Stimulated activated CD4-positive, alpha-beta T cell treated with anti-CD3 and anti-CD28 coated beads, Interleukin-4, amount 100 ng/mL, for 1 hour (primary cell): ENCODE measurements at places on chromosomes 7 and 10.

DNA sequence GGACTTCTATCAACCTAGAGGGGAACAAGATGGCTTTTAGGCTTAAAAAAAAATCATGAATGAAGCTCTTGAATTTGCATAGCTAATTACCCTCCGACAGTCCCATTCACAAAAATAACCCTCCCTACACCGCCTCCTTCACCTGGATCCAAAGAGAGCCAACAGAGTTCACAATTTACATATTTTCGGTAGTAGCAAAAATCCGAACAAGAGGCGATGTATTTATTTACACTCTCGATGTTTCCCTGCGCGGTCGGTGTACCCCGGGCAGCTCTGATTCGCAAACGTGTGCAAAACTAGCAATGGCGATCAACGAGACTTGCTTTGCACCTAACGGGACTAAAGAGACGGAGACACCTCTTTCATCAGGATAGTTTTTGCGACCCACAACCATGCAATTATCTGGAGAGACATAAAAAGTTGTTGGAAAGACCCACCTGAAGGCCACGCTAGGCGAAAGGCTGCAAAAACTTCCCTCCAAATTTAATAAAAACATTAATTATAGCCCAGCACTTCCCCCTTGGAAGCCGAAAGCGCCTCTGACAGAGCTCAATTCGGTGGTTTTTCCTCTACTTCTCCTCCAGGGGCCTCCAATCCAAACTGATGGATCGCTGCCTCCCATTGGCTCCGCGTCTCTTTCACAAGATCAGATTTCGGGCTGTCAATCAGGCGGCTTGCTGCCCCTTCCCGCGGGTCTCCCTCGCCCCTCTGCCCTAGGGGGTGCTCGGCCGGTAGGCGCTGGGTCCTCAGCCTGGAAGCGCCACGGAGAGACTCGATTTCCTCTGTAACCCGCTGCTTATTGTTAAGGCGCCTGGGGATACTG lies at the start of gene ETV1:
TSS of gene ETV1 (minus strand) at position 541 of the 823 bp plus-strand sequence. CDS start 614 bp downstream, outside the sequence.
- DNase-seq: no peak

- DNase-seq: no peak
Measured at GRCh38 chr7:49767719-49768118, 5.7 kb upstream of the VWC2 start.

DNA sequence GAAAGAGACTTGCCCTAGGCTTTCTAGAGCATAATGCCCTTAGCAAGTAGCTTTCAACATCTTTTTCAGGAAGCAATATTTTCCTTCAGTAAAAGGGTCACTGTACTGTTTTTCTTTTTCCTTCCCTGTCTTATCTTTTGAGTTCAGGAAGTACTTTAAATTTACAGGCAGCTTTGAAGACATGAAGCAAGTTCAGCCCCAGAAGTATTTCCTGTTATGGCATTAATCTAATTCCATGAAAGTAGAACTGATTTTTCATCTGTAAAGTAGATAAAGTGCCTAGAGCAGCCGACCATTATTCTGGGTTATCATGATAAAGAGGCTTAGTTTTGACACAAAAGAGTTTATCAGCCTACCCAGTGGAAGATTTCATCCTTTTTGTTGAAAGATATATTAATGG lies 288.2 kb downstream of the ADK start:
- DNase-seq: no peak

DNA sequence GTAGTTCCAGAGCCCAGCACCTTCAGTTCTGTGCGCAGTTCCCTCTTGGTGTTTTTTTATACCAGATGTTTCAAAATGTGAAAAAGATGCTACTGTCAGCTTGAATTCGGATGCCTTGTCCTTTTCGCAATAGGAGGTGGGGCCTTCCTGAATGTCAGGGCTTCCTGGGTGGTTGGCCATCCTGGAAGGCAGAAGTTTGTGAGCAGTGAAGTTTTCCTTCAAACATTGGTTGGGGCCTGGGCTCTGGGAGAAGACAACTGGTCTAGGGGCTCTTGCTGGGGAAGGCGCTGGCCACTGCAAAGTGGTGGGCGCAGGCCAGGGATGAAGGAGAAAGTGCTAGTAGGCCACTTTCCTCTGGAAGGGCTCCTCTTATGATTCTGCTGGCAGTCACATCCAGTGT lies 56.8 kb upstream of the JAZF1 start:
- no peak for DNase-seq

DNA sequence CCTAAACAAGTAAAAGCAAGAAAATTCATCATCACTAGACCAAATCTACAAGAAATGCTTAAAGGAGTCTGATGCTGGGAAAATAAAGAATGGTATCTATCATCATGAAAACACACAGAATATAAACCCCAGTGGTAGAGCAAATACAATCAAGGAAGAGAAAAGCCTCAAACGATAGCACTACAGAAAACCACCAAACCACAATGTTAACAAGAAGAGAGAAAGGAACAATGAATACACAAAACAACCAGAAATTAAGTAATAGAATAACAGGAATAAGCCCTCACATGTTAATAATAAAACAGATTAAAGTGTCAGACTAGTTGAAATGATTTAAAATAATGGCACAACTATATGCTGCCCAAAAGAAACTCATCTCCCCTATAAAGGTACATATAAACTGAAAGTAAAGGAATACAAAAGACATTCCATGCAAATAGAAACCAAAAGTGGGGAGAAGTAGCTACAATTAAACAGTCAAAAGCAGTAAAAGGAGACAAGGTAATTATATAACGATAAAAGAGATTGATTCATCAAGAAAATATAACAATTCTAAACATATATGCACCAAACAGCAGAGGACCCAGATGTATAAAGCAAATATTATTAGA lies 77.3 kb downstream of the JMJD1C start:
- no peak for DNase-seq

GRCh38 chr7:156842317-156842716 lies 50.7 kb downstream of the LMBR1 start:
- DNase-seq: no peak

DNA sequence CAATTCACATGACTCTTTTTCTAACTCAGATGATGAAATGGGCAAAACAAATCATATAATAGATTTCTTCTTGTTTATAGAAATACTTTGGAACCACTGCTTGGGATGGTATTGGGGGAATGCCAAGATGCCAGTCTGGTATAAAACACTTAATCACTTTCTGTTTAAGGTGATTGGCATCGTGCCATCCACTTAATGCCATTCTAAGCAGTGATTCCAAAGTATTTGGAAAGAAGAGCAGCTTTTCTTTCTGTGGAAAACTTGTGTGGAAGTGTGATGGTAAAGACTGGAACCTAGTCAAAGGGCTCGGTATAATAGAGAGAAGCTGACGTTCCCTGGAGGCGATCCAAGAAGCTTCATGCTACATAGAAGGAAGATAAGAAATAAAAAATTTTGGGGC lies 120.6 kb downstream of the TMEM26 start:
- no peak for DNase-seq

DNA sequence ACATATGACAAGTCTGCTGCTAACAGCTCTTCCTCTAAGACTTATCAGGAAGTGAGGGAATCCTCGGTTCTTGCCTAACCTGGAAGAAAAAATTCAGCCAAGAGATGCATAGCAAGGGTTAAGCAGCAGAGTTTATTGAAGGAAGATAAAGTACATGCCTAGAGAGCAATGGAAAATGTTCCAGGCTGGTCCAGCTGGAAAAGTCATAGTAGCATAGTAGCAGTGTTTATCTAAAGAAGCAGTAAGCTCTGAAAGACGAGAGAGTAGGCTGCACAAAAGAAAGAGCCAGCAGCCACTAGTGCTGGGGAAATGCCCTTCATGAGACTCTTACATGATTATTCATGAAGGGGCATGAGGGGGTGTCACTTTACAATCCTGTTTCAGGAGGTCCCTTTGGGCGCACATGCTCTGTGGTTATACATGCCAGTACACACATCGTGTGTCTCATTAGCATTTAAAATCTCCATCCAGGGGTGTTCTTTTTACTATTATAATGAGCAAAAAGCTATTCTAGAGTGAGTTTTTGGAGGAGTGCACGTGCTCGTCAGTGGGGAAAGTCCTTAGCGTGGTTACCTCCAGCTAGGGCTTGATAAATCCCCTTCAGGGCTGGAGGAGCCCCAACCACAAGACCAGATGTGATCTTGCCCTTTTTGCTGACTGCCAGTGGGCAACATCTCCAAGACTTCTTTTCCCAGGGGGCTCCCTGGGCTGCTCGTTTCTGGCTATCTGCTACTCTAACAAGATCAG lies 716.1 kb downstream of the PARD3 start:
- no peak for DNase-seq

- no peak for DNase-seq
Measured at GRCh38 chr10:111297351-111297848, 220.6 kb downstream of the ADRA2A start.

GRCh38 chr10:78936412-78937342 lies 132.1 kb upstream of the ZMIZ1 start:
- no peak for DNase-seq

DNA sequence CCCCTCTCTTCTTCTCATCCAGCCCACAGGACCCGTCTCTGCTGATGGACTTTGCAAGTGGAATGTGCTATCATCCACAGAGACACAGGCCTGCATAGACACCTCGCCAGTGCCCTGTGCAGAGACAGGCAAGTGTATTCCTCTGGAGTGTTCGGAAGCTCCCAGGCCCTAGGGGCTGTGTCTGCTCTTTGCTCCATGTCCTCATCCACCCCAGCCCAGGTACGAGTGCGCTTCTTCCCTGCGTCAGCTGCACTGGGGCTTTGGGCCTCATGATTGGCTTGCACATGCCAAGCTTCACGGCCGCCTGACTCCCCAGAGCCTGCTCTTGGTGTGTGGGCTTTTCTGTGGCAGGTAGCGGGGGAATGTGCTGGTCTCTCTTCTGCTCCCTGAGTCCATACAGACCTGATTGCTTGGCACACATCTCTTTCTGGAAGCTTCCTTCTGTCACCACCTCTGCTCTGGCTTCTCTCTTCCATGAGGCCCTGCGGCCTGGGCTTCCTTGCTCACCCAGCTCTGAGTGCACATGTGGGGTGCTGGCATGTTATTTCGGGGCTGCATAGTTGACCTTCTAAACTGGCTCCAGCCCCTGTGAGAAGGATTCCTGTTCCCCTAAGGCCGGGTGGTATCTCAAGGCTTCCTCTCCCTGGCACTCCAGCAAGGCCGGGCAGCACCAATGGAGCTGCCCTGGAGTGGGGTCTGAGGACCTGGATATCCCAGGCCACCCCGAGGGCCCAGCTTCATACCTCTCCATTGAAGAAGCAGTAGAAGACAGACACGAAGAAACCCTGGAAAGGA lies 27.8 kb downstream of the CRHR2 start:
- DNase-seq: no peak

DNA sequence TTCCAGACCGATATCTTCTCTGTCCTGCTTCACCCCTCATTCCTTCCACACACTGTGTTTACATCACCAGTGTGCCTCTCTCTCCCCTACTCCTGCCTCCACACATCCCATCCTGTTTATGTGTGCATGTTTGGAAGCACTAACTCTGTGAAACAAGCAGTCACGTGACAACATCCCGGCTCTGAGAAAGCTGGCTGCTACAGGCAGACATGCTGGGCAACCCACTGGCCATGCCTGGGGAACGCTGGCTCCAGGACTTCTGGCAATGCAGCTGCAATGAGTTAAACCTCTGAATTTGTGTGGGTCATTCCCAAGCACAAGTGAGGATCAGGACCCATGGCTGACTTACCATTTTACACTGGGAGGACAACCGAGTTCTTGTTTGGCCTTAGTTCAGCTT lies 74.0 kb downstream of the WNT2 start:
- DNase-seq: no peak

DNA sequence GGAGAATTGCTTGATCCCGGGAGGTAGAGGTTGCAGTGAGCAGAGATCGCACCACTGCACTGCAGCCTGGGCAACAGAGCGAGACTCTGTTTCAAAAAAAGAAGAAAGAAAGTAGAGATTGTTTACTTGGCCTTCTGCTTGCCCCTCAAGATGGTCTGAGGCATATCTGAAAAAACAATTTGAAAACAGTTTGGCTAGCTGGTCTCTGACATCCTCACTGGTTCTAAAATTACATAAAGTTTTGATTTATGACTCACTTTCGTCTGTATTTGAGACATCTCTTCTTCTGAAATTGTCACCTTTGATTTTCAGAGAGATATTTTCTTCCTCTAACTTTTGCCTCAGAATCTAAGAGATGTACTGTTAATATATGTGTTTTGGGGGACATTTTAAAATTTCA lies 49.6 kb upstream of the HELLS start:
- DNase-seq: no peak

DNA sequence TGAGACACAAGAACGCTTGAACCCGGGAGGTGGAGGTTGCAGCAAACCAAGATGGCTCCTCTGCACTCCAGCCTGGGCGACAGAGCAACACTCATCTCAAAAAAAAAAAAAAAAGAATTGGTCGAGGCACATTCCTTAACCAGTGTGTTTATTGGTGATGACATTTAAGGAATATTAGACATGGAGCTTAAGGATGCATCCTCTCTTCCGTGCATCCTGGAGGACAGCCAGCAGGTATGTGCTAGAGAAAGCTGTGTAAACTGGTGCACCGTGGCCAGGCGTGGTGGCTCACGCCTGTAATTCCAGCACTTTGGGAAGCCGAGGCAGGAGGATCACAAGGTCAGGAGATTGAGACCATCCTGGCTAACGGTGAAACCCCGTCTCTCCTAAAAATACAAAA lies 11.8 kb downstream of the ZKSCAN1 start:
- no peak for DNase-seq

- DNase-seq: no peak
Measured at GRCh38 chr7:92242972-92243371, 2.7 kb downstream of the KRIT1 start.
